Urothelium cell line (cell line): ENCODE measurements at places on chromosomes 5 and 9.

DNA sequence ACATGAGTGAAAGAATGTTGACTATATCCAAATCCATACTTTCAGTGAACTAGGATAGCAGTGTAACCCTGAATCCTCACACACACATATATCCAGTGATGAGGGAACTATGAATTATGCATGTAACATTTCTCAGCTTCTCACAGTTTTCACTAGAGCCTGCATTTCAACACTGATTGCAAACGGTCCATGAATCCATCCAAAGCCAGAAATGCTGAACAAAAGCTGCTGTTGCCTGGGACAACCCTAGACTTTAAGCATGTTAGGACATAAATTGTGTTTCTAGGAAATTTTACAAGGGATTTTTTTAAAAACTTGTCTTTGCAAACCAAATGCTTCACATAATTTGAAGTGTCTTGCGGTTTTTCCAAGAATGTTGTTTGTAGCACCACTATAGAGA lies 2010.0 kb upstream of the WWC1 start:
- DNase-seq = no peak

GRCh38 chr5:41404757-41405156 lies 105.6 kb downstream of the PLCXD3 start:
- DNase-seq = no peak

- DNase-seq = no peak
These were observed 131.4 kb downstream of the FGF10 start for GRCh38 chr5:44257653-44258365.

- DNase-seq = no peak
These were observed 374.3 kb downstream of the CCDC171 start for GRCh38 chr9:15927161-15927560.

- DNase-seq = peak; percentile 24
These were observed 42.6 kb upstream of the APC start for GRCh38 chr5:112694853-112695709.

GRCh38 chr9:23594421-23594820 lies 231.6 kb downstream of the ELAVL2 start:
- DNase-seq = no peak

DNA sequence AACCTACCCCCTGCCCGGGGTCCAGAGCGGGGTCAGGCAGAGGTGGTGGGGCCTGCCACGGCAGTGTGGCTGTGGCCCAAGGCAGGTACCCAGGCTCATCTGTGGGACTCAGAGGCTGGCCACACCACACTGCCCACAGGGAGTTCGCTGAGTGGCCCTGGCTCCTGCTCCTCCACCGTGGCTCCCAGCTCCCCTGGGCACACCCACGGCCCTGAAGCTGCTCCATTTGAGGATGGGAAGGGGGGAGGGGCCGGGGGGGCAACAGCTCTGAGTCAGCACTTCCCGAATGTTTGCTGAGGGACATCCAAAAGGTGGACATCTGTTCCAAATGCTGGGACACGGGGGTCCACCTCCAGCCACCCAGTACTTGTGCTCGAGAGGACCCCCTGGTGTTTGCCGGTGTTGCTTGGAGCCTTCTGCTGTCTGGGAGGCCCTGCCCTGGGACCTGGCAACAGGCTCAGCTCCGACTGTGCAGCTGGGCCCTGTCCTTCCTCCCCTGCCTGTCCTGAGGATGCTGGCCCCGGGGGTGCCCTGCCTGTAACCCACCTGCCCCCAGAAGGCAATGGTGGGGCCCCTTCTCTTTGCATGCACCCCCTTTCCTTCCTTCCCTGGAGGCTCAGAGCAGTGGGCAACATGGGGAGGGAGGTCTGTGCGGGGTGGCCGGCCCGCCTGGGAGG lies 2.5 kb upstream of the NRARP start:
- DNase-seq = no peak

- DNase-seq = no peak
These were observed 13.5 kb downstream of the B4GALT1 start for GRCh38 chr9:33153666-33154065.

DNA sequence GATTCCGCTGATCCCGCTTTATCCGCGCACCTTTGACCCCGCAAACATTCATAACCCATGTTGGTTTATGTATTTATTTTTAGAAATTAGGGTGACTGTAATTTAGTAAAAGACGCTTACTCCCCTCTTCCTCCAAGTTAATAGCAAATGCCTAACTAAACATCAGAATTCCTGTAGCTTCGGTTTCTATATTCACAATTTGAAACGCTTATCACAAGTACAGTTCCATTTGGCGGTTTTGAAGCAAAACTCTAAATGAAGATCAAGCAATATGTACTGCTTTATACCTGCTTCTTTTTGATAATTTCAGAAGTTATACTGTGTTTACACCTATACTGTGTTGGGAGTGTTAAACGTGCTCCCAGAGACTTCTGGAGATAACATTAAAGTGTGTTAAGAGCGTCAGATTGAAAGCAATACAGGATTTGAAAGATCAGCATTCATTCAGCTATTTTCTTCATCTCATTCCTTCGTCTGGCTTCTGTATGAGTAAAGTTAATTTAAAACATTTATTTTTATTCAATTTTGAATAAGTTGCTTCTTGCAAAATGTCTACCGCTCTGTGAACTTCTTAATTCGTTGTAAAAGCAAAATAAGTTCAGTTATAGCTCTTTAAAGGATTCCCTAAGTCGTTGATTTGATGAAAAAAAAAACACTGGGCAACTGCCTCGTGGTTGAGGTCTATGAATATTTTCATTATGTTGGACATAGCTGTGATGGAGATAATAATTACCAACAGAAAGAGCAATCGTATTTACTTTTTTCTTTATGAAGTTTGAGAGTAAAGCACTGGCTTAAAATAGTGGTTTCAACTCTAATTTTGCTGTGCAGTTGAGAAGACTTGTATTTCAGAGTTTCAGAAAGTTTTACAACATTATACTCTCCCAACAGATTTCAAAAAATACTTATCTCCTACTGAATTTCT lies 2.5 kb downstream of the PRDM6 start:
- DNase-seq = no peak

- no peak for DNase-seq
These were observed 3.0 kb upstream of the CDX1 start for GRCh38 chr5:150163547-150164059.

GRCh38 chr9:33113799-33114547 lies 37.5 kb upstream of the SMU1 start:
- DNase-seq = no peak

- DNase-seq = no peak
These were observed 50.7 kb downstream of the SECISBP2 start for GRCh38 chr9:89368978-89369377.

GRCh38 chr9:73565833-73566465 lies 414.3 kb downstream of the ANXA1 start:
- DNase-seq = peak; percentile 26

DNA sequence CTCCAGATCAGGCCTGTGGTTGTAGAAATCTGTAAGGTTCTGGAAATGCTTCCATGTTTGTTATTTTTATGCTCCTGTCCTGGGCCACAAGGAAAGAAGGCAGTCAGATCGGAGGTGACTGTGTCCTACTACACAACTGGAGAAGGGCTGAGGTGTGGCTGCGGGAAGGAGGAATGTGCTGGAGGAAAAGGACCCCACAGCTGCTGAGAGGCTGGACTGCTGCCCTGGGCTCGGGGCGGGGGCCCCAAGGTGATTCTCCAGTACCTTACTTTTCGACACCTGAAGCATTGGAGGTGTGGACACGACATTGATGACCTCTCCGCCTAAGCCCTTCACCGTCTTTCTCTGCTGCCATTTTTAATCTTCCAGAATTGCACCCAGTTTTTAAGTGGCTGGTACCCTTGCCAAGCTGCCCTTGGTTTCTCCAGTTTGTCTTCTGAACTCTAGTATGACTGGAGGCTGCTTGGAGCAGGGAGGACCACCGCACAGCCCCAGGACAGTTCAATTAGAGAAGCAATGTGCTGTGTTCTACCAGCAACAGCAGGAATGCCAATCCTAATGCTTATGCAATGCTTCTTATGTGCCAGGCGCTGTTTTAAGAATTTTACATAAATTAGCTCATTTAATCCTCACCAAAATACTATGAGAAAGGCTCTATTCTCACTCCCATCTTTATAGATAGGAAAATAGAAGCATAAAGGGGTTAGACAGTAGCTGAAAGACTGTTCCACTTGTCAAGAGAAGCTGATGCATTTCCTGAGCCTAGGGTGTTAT lies 13.5 kb upstream of the ANKRD33B start:
- DNase-seq = no peak

- no peak for DNase-seq
These were observed 13.5 kb downstream of the TXNDC15 start for GRCh38 chr5:134887593-134888159.

DNA sequence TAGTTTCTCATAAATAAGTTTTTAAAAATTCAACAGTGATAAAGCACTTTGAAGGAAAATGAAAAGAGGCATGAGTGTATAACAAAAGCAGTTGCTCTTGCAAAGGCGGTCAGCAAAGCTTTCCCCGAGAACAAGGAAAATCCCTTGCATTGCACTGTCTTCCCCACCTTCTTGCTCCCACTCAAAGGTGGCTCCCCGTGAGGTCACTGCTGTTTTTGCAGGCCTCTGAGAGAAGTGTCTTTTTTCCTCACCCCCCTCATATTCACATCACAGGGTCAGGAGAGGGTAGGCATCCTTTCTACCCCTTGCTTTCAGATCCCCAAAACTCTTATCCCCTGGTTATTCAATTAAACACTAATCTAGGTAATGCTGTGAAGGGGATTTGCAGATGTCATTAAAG lies 15.2 kb upstream of the SLC36A1 start:
- DNase-seq = no peak

DNA sequence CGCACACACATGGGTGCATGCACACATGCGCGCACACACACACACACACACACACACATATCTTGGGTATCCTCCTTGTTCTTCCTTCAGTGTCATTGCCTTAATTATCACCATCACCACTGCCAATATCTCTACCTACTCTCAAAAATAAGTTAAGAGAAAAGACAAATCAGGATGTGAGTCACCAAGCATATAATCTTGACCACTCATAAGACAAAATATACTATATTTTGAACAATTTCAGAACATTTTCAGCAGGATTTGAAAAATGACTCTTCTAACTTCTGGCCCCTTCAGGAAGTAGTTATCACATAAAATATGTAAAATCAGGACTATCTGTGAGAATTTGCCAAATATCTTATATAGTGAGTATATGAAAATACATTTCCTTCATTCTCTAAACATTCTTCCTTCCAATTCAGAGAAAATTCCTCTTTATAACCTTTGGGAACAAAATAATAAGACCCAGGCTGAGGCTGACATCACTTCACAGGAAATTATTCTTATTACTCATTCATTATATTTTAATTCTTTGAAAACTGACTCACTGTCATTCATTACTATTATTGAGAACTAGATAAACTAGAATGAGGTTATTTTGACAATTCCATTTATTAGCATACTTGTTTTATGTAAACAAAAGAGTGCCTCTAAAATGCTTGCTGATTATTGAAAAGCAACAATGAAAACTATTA lies 772.0 kb upstream of the ACO1 start:
- no peak for DNase-seq

GRCh38 chr5:2014058-2014610 lies 131.4 kb upstream of the IRX4 start:
- DNase-seq = no peak

DNA sequence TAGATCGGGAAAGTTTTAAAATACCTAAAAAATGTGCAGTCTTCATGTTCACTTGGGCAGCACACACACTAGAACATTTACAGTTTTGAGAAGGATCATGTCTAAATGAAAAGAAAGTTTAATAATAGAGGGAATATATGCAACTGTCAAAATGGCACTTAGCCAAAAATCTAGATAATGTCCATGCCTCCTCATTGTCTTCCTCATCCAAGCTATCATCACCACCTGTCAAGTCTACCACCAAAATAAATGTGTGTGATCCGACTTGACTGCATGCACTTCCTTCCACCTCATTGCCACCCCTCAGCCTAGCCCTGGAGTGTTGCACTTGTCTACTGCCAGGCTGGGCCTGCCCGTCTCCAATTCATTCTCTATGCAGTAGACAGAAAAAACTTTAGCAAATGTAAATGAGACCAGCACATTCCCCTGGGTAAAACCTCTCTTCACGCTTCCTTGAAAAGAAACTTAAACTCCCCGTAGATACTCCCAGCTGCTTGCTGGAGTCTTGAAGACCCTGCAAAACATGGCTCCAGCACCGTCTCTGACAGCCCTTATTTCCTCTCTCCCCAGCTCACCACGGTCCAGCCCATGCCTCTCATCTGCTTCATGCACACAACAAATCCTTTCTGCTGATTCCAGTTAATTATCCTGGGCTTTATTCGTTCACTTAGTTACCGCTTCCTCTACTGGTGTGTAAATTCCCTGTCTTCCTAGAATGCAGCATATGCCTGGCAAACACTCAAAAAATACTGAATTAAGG lies 66.9 kb downstream of the FANCC start:
- no peak for DNase-seq

DNA sequence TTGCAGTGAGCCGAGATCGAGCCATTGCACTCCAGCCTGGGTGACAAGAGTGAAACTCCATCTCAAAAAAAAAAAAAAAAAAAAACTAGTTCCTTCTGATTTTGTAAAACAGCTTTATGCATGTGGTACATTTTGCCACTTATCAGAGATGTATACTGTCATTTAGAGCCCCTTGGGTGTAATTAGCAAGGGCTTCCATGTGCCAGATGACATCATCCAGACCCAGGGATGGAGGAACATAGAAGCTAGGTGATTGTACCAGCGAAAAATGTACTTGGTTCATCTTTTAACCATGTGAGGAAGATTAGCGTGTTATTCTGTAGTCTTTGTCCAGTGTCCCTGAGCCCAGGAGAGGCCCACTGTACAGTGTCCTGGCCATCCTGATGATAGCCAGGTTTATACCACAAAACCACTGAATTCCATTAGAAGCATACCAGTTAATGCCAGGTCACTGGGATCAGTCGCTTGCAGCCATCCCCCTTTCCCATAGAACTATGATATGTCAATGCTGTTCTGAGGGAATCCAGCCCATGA lies 239.3 kb upstream of the SGCD start:
- no peak for DNase-seq

GRCh38 chr5:140298183-140298601 lies 4.7 kb downstream of the PFDN1 start:
- DNase-seq = peak; percentile 10

- no peak for DNase-seq
These were observed 24.6 kb downstream of the MED10 start for GRCh38 chr5:6353602-6354302.

GRCh38 chr5:18305288-18305924 lies 671.1 kb downstream of the TAF11L14 start:
- peak; percentile 49 for DNase-seq

DNA sequence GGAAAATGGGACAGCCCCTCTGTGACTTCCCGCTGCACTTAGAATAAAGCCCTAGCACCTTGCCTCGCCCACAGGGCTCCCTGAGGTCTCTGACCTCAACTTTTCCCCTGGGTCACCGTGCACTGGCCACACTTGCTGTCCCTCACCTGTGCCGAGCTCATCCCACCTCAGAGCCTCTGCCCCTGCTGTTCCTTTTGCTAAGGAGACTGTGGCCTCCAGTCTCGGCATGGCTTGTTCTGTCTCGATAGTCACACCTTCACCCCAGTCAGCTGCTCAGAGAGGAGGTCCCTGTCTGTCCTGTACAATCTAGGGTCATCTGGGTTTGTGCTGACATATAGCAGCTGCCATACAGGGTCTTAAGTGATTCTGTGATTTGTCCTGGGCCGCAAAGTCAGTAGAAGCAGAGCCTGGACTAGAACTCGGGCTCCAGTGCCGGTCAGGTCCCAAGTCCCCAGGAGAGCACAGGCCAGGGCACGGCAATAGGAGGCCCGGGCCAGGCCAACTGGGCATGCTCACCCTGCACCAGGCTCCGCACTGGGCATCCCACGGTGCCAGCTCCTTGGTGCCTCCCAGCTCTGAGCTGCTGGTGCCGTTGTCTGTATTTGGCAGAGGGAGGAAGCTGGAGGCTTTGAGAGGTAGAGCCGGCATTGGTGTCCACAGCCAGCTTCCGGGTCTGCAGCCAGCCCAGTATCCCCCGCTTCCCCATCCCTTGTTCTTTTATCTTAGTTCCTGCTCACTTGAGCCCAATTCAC lies 35.2 kb downstream of the NCS1 start:
- no peak for DNase-seq
